ENCODE measurements at places on chromosomes 16 and 17.

DNA sequence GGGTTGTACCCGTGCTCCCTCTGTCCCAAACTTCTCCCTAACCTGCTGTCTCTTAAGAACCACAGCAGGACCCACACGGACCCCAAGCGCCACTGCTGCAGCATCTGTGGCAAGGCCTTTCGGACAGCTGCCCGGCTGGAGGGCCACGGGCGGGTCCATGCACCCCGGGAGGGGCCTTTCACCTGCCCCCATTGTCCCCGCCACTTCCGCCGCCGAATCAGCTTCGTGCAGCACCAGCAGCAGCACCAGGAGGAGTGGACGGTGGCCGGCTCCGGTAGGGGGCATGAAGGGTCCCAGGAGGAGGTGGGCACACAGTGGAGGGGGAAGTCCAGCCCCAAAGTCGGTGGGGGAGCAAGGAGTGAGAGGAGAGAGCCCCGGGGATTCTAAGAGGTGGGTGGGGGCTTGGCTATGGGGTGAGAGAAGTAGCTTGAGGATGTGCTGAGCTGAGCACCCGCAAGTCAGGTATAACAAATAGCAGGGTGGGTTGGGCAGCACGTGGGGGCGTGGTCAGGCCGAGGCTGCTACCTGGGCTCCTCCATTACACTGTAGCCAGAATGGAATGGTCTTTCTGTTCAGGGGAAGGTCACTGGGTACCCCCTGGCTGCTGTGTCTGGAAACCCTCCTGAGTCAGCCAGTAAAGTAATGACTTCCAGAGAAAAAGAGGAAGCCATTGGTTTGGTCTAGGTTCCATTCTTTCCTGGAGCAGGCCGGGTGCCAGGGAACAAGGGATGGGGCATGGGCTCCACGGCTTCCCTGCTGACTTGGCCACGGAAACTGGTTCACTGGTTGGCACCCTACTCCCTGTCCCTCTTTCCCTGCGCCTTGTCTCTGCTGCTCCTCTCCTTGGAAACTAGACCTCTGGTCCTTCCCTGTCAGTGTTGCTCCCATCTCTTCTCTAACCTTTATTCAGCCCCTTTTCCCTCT lies 7.1 kb downstream of the PRSS53 start:
- H3K4me1 ChIP-seq: no peaks in the 10 kb centered on the region
- H3K27ac ChIP-seq: no peak overlapping the region
- H3K27me3 ChIP-seq: no peaks in the 10 kb centered on the region
- peaks cover 12% of the 10 kb centered on the region for H3K36me3 ChIP-seq
- DNase-seq: no peak

- H3K36me3 ChIP-seq: no peaks in the 10 kb centered on the region
- peaks cover 10% of the 10 kb centered on the region for H3K4me1 ChIP-seq
- H3K4me3 ChIP-seq: no peak overlapping the region
- H3K27ac ChIP-seq: peak overlapping the region; percentile 87
- H3K27me3 ChIP-seq: no peaks in the 10 kb centered on the region
Observed at GRCh38 chr16:52558448-52558847, 11.5 kb upstream of the TOX3 start.

- no peak for DNase-seq
- H3K4me3 ChIP-seq: no peak overlapping the region
- H3K36me3 ChIP-seq: no peaks in the 10 kb centered on the region
- H3K27ac ChIP-seq: no peak overlapping the region
- H3K4me1 ChIP-seq: no peaks in the 10 kb centered on the region
- H3K27me3 ChIP-seq: no peaks in the 10 kb centered on the region
Observed at GRCh38 chr16:66295761-66296546, 70.5 kb upstream of the CDH5 start.

- no peaks in the 10 kb centered on the region for H3K4me1 ChIP-seq
- H3K27ac ChIP-seq: no peak overlapping the region
- H3K4me3 ChIP-seq: no peak overlapping the region
- H3K27me3 ChIP-seq: no peaks in the 10 kb centered on the region
- no peaks in the 10 kb centered on the region for H3K36me3 ChIP-seq
Observed at GRCh38 chr17:6985266-6985665, 10.6 kb upstream of the ALOX12 start.

- no peaks in the 10 kb centered on the region for H3K36me3 ChIP-seq
- DNase-seq: peak; percentile 3
- H3K4me1 ChIP-seq: no peaks in the 10 kb centered on the region
Observed at GRCh38 chr16:86245895-86246294, 264.4 kb upstream of the FOXF1 start.

DNA sequence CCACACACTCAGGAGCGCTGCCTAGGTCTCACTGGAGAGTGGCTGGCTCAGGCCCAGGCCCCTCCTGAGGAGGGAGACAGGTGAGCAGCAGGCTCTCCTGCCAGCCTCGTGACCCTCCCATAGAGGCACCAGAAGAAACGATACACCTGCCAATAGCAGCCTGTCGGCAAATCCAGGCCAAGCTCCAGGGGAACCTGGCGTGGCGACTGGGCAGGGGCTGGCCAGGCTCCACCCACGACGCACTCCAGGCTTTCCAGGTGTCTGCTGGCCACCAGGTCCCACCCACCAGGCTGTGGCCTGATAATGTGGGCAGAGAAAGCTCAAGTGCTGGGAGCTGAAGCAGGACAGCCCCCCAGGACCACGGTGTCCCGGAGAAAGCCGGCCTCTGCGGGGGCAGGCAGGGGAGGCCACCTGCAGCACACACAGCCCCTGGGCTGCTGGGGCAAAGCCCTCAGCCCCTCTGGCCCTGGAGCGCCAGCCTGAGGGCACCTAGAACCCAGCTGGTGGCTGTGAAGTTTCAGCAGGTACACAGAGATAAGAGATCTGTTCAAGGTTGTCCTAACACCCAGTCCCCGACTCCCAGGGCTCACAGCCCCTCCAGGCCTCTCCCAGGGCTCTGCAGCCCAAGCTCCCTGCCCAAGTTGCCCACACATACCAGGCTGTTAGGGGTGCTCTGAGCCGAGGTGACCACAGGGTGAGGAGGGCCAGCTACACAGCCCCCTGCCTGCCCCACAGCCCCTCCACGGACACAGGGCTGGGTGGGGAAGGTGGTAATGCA lies 2.4 kb downstream of the PGAP6 start:
- H3K36me3 ChIP-seq: peaks cover 8% of the 10 kb centered on the region
- DNase-seq: peak; percentile 88
- peak overlapping the region; percentile 10 for H3K4me3 ChIP-seq
- peak overlapping the region; percentile 61 for H3K27ac ChIP-seq
- H3K27me3 ChIP-seq: no peaks in the 10 kb centered on the region

GRCh38 chr16:28543072-28543471 lies 4.3 kb upstream of the NUPR1 start:
- H3K4me3 ChIP-seq: no peak overlapping the region
- peak; percentile 89 for DNase-seq
- H3K36me3 ChIP-seq: no peaks in the 10 kb centered on the region

- H3K27me3 ChIP-seq: no peaks in the 10 kb centered on the region
- H3K36me3 ChIP-seq: no peaks in the 10 kb centered on the region
- no peak overlapping the region for H3K4me3 ChIP-seq
- no peak for DNase-seq
Observed at GRCh38 chr16:19354371-19354770, 63.3 kb upstream of the TMC5 start.

DNA sequence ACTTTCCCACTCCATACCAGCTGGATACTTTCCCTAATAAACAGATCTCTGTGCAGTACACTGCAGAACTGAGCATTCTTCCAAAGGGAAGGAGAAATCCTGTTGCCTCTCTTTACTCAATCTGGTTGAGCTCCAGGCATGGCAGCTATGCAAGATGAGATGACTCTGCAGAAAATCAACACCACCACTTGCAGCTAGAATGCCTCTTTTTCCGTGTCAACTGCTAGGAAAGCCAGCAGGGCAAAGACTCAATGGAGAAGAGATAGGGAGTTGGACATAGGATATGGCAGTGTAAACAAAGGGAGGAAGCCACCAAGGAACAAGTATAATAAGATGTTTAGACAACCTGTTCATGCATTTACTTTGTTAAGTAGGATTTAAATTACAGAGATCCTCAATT lies 40.4 kb upstream of the CORO6 start:
- H3K4me1 ChIP-seq: no peaks in the 10 kb centered on the region
- DNase-seq: no peak
- no peaks in the 10 kb centered on the region for H3K27me3 ChIP-seq
- H3K36me3 ChIP-seq: no peaks in the 10 kb centered on the region
- H3K27ac ChIP-seq: no peak overlapping the region

- H3K27ac ChIP-seq: peak overlapping the region; percentile 74
- H3K36me3 ChIP-seq: no peaks in the 10 kb centered on the region
- H3K27me3 ChIP-seq: no peaks in the 10 kb centered on the region
- peak; percentile 57 for DNase-seq
- peak overlapping the region; percentile 96 for H3K4me3 ChIP-seq
Observed at GRCh38 chr17:81976332-81977210, 858 bp upstream of the ASPSCR1 start.

DNA sequence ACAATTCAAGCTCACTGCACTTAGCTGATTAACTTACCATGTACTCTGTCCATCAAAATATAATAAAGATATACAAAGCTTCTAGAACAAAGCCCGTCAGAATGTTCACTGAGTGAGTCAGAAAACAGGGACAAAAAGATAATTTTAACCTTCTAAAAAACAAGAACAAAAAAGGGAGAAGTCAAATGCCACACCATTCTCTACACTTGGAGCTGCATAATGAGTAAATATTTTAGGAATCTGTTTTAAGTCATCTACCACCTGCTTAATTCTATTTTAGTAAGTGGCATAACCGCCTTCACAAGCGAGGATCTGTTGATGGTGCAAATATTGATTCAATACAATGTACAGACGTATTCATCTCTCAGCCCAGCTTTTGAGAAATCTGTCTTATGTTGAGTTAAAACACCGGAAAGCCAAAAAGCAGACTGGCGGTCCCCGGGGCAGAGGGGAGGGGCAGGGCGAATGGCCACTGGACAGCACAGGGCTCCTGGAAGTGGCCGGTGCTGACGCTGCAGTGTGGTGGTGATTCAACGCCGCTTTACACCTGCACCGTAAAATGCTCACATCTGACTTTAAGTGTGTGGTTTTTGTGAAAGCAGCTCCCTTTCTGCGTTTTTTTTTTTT lies 20.1 kb downstream of the RAB40B start:
- H3K27ac ChIP-seq: no peak overlapping the region
- no peaks in the 10 kb centered on the region for H3K27me3 ChIP-seq
- no peak for DNase-seq
- no peaks in the 10 kb centered on the region for H3K4me1 ChIP-seq

DNA sequence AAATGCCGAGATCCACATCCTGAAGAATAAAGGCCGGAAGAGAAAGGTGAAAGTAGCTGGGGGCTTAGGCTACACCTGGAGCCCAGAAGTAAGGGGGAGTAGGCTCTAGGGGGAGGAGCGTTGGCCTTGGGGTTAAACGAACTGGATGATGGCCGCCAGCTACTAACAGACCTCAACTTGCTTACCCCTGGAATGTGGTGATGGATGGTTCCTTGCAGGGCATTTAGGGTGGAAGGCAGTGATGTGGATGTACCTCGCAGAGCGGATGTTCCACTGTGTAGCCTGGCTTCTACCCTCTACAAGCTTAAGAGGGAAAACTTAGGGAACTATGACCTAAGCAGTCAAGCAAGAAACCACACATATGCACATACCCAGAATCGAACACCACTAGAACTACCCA lies 2.3 kb upstream of the MAZ start:
- peak overlapping the region; percentile 98 for H3K27ac ChIP-seq
- no peak overlapping the region for H3K4me3 ChIP-seq
- DNase-seq: no peak
- H3K27me3 ChIP-seq: no peaks in the 10 kb centered on the region
- H3K4me1 ChIP-seq: peaks cover 5% of the 10 kb centered on the region
- H3K36me3 ChIP-seq: no peaks in the 10 kb centered on the region

DNA sequence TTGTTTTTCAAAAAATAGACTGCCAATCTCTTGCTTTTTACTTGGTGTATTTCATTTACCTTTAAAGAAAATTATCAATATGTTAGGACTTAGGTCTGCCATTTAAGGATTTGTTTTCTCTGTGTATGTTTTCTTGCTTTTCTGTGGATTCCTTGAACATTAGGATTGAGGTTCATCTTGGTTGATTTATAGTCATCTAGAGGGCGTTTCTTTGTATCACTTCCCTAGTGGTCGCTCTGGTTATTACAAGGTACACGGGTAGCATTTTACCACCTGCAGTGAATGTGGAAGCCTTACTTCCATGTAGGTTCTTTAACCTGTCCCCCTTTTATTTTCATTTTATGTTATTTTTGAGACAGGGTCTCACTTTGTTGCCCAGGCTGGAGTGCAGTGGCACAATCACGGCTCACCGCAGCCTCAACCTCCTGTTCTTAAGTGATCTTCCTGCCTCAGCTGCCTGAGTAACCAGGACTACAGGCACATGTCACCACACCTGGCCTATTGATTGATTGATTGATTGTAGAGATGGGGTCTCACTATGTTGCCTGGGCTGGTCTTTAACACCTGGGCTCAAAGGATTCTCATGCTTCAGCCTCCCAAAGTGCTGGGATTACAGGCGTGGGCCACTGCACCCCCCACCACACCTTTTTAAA lies 35.2 kb upstream of the CBX4 start:
- H3K27ac ChIP-seq: no peak overlapping the region
- H3K4me1 ChIP-seq: no peaks in the 10 kb centered on the region
- no peak overlapping the region for H3K4me3 ChIP-seq
- peak; percentile 46 for DNase-seq
- no peaks in the 10 kb centered on the region for H3K27me3 ChIP-seq
- no peaks in the 10 kb centered on the region for H3K36me3 ChIP-seq

- H3K36me3 ChIP-seq: no peaks in the 10 kb centered on the region
- no peaks in the 10 kb centered on the region for H3K4me1 ChIP-seq
- H3K27me3 ChIP-seq: no peaks in the 10 kb centered on the region
- DNase-seq: no peak
Observed at GRCh38 chr16:29712809-29713208, 33.0 kb downstream of the C16orf54 start.

DNA sequence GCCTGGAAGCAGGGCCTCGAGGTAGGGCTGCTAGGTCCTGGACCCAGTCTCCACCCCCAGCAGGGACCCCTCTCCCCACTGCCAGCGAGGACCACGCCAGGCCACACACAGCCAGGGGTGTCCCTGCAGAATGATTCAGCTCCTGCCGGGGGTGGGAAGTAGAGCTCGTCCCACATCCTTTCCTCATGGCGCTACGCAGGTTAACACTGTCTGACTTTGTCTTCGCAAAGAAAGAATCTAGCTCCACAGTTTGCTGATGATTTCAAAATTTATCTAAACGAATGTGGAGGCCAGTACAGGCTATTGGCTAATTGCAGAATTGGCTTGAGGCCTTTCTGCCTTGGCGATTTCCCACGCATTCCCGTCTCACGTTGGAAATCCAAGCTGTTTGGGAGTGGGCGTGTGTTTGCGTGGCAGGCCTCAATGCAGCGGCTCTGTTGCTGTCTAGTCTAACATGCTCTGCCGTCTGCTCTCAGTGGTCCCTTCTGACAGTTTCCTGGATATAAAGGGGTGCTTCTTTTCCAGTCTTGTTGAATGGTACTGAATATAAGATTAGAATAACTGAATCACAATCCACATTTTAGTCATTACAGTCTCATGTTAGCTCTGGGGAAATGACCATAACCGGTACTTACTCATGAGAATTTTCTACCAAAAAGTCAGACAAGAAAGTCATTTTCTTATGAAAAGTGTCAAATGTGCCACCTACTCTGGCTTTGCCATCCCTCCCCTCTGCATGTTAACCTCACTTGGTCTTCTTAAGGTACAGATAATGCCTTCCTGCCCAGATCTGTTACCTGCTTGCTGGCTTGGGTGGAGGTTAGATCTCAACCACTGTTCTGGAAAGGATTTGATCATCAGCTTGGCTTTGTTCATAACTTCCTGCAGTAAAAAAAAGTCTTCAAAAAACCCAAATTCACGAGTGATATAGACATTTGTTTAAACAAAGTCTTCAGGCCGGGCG lies 252.4 kb downstream of the NTN1 start:
- no peaks in the 10 kb centered on the region for H3K27me3 ChIP-seq
- H3K4me1 ChIP-seq: no peaks in the 10 kb centered on the region
- no peak overlapping the region for H3K27ac ChIP-seq
- H3K36me3 ChIP-seq: no peaks in the 10 kb centered on the region
- H3K4me3 ChIP-seq: no peak overlapping the region
